ENCODE measurements at places on chromosomes 6 and 20. TPM values are rescaled to one million over a fixed set of nuclear protein-coding genes. Genes with fewer than 3 reads are reported as not detected.

DNA sequence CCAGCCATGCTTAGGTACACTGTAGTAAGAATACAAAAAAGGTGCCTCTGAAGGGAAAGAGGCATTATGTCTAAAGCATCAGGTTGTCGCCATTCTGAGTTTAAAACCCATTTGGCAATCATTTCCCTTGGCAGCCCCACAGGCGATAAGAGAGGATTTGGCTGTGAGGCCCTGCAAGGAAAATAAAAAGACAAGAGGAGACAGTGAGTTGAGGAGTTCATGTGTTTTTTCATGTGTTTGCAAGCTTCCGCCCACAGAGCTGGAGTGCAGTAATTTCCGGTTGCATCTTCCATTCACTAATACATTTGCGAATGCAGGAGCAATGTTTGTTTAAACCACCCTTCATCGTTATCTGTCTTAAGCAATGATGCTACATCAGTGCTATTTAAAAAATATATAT, 138.5 kb upstream of the SOX4 start:
- DNase-seq, result no peak

The NKX2-2 gene
- not detected for total RNA-seq

- no peak for DNase-seq
Measured at GRCh38 chr6:78614961-78615360, 252.4 kb upstream of the IRAK1BP1 start.

GRCh38 chr20:53960579-53961272, 109.7 kb downstream of the BCAS1 start:
- DNase-seq, result peak; percentile 36

DNA sequence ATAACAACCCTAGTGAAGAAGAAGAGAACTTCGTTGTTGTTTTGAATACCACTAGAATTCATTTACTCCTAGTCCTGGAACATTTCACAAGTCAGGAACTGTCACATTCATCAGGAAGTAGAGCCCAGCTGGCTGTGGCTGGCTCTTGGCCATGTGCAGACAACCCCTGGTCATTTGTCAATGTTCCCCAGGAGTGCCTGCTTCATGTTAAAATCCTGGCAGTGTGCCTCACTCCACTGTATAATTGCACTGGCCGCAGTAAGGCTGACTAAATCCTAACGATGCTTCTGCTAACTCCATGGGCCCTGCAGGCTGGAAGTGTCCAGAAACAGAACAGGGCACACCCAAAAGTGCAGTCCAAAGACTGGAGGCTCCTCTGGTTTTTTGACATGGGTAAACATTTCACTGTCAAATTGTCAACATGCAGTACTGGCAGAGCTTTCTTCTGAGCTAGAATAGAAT, 41.5 kb upstream of the ADGRF1 start:
- peak; percentile 99 for DNase-seq

- DNase-seq, result no peak
Measured at GRCh38 chr6:37078814-37079213, 73.4 kb downstream of the FGD2 start.

GRCh38 chr6:137309078-137309762, 90.0 kb upstream of the IFNGR1 start:
- peak; percentile 49 for DNase-seq

GRCh38 chr6:31740397-31741223, 805 bp downstream of the MSH5 start:
- DNase-seq, result no peak

DNA sequence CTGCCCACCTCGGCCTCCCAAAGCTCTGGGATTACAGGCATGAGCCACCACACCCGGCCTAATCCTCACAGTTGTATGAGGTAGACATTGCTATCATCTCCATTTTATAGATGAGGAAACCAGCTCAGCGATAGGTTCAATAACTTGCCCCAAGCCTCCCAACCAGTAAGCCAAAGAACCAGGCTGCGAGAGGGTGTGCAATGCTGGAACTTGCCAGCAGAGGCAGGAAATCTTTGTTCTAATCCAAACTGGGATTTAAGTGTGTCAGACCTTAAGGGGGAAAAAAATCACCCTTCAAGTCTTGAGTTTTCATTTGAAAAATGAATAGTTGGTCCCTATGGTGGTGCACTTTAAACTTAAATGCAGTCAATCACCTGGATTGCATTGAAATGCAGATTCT, 20.1 kb upstream of the RNGTT start:
- peak; percentile 68 for DNase-seq

- peak; percentile 86 for DNase-seq
Measured at GRCh38 chr6:80769106-80769505, 662.6 kb downstream of the BCKDHB start.

GRCh38 chr20:34301587-34302311, 1.4 kb downstream of the AHCY start:
- no peak for DNase-seq
